Omental fat pad (tissue), 4 donors: ENCODE measurements at places on chromosomes 12 and 14.

- no peak for DNase-seq
Observed at GRCh38 chr14:102492531-102492910, 17.1 kb downstream of the ANKRD9 start.

- DNase-seq: peak; percentile 68
Observed at GRCh38 chr12:116599285-116600136, 40.3 kb downstream of the MAP1LC3B2 start.

- DNase-seq: no peak
Observed at GRCh38 chr12:105978686-105979085, 160.1 kb downstream of the NUAK1 start.

DNA sequence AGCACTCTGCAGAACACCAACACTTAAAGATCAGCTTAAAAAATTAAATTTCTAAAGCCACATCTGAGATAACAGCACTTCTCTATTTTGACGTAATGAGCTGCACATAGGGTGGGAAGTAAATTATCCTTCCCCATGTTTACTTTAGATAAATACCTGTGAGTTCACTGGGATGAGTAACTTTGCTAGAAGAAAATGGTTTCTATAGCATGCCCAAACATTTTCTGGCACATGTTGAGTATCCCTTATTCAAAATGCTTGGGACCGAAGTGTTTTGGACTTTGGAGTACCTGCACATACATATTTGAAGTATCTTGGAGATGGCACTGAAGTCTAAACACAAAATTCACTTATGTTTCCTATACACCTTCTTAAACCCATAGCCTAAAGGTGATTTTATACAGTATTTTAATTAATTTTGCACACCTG is 6.6 kb downstream of the SLC38A2 start:
- no peak for DNase-seq

GRCh38 chr12:19761463-19761862 is 322.2 kb downstream of the AEBP2 start:
- no peak for DNase-seq

GRCh38 chr12:66048835-66049537 is 81.6 kb downstream of the LLPH start:
- DNase-seq: no peak

DNA sequence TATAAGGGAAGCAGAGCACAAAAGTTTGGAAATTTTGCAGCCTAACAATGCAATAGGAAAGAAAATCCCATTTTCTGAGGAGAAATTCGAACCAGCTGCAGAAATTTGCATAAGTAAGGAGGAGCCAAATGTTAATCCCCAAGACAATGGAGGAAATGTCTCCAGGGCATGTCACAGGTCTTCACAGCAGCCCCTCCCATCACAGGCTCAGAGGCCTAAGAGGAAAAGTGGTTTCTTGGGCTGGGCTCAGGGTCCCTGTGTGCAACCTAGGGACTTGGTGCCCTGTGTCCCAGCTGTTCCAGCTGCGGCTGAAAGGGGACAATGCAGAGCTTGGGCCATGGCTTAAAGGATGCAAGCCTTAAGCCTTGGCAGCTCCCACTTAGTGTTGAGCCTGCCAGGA is 190.0 kb downstream of the MDGA2 start:
- DNase-seq: no peak

GRCh38 chr12:122371475-122372045 is 50.9 kb downstream of the CLIP1 start:
- DNase-seq: no peak

DNA sequence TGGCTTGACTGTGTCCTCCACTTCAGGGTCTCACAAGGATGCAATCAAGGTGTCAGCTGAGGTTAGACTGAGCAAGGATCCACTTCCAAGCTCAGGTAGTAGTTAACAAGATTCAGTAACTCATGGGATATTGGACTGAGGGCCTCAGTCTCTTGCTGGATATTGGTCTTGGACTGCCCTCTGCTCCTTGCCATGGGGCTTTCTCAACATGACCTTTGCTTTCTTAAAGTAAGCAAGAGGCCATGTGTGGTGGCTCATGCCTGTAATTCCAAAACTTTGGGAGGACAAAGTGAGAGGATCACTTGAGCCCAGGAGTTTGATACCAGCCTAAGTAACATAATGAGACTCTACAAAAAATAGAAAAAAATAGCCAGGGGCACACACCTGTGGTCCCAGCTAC is 231.3 kb upstream of the AMIGO2 start:
- DNase-seq: no peak

DNA sequence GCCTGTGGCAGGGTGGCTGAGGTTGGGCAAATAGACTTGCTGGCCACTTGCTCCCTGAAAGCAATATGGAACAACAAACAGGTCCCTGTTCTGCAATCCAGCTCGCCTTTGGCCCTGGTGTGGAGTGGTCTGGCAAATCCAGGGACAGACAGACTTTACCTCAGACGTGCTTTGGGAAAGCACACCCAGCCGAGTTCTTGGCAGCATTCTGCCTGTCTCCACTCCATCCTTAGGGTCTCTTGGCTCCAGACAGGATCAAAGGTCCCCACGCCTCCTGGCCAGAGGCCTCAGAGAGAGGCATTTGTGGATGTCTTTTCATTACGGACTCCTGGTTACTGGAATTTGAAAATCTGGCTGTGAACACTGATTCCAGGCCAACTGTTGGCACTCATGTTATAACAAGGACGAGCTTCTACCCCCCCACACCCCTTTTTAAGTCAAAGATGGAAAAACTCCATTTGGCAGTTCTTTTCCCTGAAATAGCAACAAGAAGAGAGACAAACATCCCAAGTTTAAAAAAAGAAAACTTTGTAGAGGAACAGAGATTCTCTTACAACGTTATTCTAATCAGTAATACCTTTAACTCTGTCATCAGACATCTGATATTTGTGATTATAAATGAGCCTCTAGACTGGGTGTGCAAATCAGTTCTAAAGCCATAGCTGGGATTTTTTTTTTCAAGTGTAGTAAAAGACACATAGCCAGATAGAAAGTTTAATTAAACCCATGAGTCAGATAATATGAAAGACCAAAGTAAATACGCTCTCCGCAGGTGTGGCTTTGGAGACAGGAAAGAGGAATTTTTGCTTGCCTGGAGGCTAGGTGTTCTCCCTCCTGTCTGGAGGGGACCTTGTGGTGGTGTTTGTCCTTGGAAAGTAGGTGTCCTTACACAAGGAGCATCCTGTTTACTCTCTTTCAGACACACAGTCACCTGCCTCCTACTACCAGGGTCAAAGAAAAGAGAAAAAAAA is 60.7 kb downstream of the GALNT8 start:
- no peak for DNase-seq

GRCh38 chr12:19387161-19387560 is 52.1 kb upstream of the AEBP2 start:
- no peak for DNase-seq

DNA sequence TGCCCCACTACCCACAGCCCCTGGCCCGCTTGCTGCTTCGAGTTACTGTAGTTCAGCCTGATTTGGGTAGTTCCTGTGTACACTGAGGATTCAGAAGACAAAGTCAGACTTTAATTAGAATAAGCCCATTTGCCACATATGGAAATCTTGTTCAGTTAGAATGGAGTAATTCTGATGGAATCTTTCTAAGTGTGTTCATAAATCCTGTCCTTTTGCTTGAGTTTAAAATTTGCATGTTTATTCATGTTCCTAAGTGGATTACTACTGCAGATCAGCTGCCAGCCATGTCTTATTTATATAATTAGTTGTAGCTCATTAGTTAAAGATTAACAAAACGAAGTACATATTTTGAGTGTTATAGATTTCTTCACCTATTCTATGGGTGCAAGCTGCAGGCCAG is 504.5 kb downstream of the PCNX1 start:
- no peak for DNase-seq

DNA sequence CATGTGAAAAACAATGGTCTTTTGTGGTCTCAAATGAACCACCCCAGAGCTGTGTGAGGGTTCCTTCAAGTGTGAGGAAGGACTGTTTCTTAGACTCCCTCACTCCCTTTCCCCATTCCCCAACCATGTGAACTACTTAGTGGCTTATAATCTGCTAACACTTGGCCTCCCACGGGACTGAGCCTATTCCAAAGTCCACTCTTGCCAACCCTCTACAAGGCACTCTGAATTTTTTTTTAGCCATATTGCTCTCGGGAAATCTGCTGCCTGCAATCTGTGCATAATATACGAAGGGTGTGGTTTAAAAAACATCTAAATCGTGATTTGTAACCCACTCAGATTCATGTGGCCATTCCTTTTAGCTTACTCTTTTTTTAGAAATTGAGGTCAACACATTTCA is 2.6 kb downstream of the SVOP start:
- DNase-seq: no peak

DNA sequence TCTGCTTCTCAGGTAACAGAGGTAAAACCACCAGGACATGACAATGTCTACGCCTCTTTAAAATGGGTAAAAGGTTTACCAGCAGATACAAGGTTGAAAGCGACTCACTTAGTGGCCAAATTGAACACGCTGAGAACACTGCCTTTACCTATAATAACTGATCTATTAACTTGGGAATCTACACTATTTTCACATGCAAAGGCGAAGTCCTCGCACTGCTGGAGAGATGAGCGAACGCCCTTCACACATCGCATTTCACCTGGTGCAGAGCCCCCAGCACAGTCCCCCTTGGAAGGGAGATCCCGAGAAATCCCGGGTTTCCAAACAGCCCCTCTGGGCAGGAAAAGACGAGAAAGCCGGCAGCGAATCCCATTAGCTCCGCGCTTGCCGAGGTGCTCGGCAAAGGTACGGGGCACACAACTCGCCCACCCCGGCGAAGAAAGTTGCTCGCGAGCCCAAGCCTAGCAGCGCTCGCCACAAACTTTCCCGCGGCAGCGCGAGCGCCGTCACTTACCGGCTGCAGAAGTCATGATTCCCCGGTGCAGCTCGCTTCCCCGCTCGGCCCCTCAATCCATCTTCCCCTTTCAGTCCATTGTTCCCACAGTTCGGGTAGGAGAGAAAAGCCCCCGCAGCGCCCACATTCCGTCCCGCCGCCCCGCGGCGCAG is 423 bp downstream of the FGD6 start:
- DNase-seq: no peak

DNA sequence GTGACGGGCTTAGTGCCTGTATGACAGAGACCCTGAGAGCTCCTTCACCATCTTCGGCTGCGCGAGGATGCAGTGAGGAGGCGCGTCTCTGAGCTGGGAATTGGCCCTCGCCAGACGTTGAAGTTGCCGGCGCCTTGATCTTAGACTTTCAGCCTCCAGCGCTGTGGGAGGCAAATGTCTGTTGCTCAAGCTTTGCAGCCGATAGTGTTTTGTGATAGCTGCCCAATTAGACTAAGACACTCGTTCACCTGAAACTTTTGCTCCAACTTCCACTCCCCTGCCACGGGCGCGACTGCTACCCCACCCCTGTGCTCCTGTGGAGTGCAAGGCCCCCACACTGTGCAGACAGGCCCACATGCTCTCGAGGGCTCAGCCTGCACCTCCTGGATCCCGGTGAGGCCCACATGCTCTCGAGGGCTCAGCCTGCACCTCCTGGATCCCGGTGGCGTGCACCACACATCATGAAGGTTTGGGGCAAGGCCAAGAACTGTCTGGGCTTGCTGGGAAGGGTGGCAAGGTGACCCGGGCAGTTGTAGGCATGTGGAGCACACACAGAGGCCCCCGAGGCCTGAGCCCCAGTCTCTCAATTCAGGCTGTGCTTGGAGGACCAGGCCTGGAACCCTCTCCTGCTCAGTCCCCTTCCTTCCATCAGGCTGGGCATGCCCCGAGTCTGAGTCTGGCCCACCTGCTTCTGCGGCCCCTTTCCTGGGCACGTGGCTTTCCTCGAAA is 324.6 kb downstream of the TMEM121 start:
- DNase-seq: no peak

DNA sequence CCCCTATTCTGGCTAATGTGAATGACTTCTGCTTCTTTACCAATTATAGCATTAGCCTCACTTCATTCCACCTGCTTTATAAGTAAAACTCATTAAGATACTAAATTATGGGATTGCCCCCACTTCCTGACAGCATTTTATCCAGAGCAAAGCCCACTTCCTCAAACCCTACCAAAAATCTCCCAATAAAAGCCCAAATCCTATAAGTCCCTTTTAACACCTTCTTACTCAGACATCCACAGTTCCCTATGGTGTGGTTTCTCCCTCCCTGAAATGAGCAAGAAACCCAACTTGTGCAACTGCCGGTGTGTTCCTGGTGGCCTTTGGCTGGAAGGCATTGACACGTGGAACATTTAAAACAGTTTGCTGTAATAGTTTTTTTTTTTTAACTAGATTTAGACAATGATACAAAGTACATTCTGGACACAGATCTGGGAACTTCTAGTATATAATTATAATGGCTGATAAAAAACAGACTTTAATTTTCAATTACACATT is 53.1 kb downstream of the BRMS1L start:
- no peak for DNase-seq

- no peak for DNase-seq
Observed at GRCh38 chr12:16730772-16731171, 124.8 kb upstream of the LMO3 start.

GRCh38 chr12:18718462-18718861 is 19.4 kb downstream of the PLCZ1 start:
- no peak for DNase-seq
